ENCODE measurements at places on chromosomes 6 and 20.

- no peak for DNase-seq
Measured at GRCh38 chr6:31568537-31568961, 3.5 kb upstream of the LTA start.

- DNase-seq = no peak
Measured at GRCh38 chr6:87976616-87977015, 71.0 kb upstream of the SPACA1 start.

GRCh38 chr6:35449287-35449881, 2.8 kb upstream of the FANCE start:
- no peak for DNase-seq

- DNase-seq = no peak
Measured at GRCh38 chr6:160007611-160008010, 38.7 kb downstream of the IGF2R start.

GRCh38 chr6:965343-965742, 272.4 kb upstream of the EXOC2 start:
- no peak for DNase-seq
